CD4-positive, alpha-beta T cell (primary cell): ENCODE measurements at places on chromosomes 12 and 14.

GRCh38 chr14:78902010-78902623, 731.9 kb downstream of the NRXN3 start:
- H3K36me3 ChIP-seq, result no peaks in the 10 kb centered on the region
- no peak overlapping the region for H3K27ac ChIP-seq
- no peaks in the 10 kb centered on the region for H3K4me1 ChIP-seq
- no peaks in the 10 kb centered on the region for H3K27me3 ChIP-seq

GRCh38 chr12:49969027-49969426, 3.7 kb upstream of the AQP6 start:
- H3K36me3 ChIP-seq, result no peaks in the 10 kb centered on the region
- H3K4me1 ChIP-seq, result peaks cover 17% of the 10 kb centered on the region
- peaks cover 29% of the 10 kb centered on the region for H3K27me3 ChIP-seq
- no peak for DNase-seq
- no peak overlapping the region for H3K27ac ChIP-seq

GRCh38 chr14:32980178-32980901, 41.7 kb downstream of the NPAS3 start:
- H3K4me3 ChIP-seq, result no peak overlapping the region
- no peaks in the 10 kb centered on the region for H3K4me1 ChIP-seq
- no peak overlapping the region for H3K27ac ChIP-seq
- no peaks in the 10 kb centered on the region for H3K27me3 ChIP-seq
- no peaks in the 10 kb centered on the region for H3K36me3 ChIP-seq

- H3K27me3 ChIP-seq, result no peaks in the 10 kb centered on the region
- no peak overlapping the region for H3K4me3 ChIP-seq
- H3K4me1 ChIP-seq, result no peaks in the 10 kb centered on the region
- no peak for DNase-seq
Observed at GRCh38 chr14:30532264-30532663, 26.7 kb upstream of the G2E3 start.

DNA sequence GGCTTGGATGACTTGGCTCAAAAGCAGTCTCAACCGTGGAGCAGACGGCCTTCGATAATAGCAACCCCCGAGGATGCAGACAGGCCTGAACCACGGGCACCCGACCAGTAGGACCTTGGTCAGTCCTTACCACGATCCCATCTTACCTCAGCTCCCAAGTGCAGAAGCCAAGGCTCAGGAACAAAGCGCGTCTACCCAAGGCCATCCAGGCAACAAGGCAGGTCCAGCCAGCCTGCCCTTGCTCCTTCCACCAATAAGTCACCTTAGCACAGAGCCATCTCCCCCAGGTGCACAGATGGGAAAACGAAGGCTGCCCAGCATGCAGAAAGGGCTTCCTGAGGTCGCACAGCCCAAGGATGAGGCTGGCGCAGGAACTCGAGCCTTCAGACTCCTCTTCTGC, 77.3 kb downstream of the BCL11B start:
- DNase-seq, result no peak
- peak overlapping the region; percentile 81 for H3K27ac ChIP-seq
- peaks cover 56% of the 10 kb centered on the region for H3K36me3 ChIP-seq

- no peak overlapping the region for H3K27ac ChIP-seq
- no peak overlapping the region for H3K4me3 ChIP-seq
- H3K4me1 ChIP-seq, result no peaks in the 10 kb centered on the region
Observed at GRCh38 chr14:31752867-31753661, 191.9 kb downstream of the NUBPL start.

- DNase-seq, result no peak
- no peak overlapping the region for H3K27ac ChIP-seq
- peaks cover 5% of the 10 kb centered on the region for H3K27me3 ChIP-seq
- H3K4me1 ChIP-seq, result no peaks in the 10 kb centered on the region
Observed at GRCh38 chr12:131355361-131356245, 355.3 kb upstream of the SFSWAP start.

DNA sequence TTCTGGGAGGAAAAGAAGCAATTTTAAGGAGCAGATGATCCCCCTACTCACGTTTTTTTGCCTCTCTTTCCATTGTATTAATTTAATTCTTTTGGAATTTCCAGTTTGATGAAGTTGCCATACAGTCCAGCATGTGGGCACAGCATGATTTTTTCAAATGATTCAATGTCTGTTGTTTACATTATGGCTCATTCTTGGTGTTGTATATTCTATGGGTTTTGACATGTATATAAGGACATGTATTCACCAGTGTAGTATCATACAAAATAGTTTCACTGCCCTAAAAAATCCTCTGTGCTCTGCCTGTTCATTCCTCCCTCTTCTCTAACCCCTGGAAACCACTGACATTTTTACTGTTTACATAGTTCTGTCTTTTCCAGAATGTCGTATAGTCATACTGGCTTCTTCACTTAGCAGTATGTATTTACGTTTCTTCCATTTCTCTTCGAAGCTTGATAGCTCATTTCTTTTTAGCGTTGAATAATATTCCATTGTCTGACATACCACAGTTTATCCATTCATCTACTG, 13.3 kb upstream of the KLHDC2 start:
- no peak for DNase-seq
- no peak overlapping the region for H3K4me3 ChIP-seq
- no peaks in the 10 kb centered on the region for H3K36me3 ChIP-seq
- H3K27ac ChIP-seq, result no peak overlapping the region
- no peaks in the 10 kb centered on the region for H3K4me1 ChIP-seq

DNA sequence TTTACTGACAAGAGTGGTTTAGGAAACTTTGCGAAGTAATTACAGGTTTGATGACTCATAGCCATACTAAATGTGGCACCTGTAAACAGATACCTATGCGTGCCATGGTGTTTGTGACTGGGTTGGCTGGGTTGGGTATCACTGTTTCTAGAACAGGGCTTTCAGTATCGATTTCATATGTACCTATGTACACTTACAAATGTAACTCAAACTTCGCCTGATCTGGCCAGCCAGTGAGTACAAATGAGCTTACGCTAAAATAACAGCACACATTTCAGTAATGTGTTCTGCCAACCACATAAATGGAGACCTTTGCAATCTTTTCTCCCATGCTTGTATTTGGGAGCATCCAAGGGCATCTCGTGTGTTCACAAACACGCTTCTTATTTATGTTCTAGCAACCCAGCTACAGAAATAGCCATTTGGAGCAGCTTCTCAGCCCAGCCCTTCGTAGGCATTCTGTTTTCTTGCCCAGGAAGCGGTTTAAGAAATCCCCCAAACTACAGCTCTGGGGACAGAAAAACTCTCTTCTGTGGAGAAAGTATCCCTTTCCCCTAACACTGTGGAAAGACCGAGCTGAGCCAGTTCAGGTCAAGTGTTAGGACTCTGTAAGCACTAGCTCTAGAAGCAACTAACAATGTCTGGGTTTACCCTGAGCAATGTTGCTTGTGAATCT, 42.3 kb upstream of the MDM1 start:
- H3K4me1 ChIP-seq, result peaks cover 31% of the 10 kb centered on the region
- H3K36me3 ChIP-seq, result no peaks in the 10 kb centered on the region
- no peak overlapping the region for H3K4me3 ChIP-seq
- no peak overlapping the region for H3K27ac ChIP-seq
- H3K27me3 ChIP-seq, result no peaks in the 10 kb centered on the region

GRCh38 chr12:10497602-10498001, 8.1 kb upstream of the EIF2S3B start:
- H3K4me1 ChIP-seq, result no peaks in the 10 kb centered on the region
- no peak for DNase-seq
- no peaks in the 10 kb centered on the region for H3K27me3 ChIP-seq
- no peak overlapping the region for H3K4me3 ChIP-seq
- no peaks in the 10 kb centered on the region for H3K36me3 ChIP-seq
- no peak overlapping the region for H3K27ac ChIP-seq

DNA sequence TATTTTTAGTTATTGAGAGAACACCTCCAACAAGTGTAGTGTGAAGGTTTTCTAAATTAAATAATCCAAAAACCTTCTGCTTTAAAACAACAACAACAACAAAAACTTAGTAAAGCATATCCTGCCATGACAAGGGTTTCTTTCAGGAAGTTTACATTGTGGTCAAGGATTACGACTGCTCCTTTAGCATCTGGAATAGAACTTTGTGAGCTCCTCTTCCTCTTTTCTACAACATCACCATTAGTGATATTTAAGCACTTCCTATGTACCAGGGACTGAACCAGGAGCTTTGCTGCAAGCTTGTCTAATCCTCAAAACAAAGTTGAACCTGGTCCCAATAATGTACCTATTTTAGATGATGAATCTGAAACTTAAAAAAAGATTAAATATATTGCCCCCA, 315.4 kb upstream of the KITLG start:
- H3K27ac ChIP-seq, result no peak overlapping the region
- H3K36me3 ChIP-seq, result no peaks in the 10 kb centered on the region
- H3K4me1 ChIP-seq, result no peaks in the 10 kb centered on the region
- no peaks in the 10 kb centered on the region for H3K27me3 ChIP-seq
- H3K4me3 ChIP-seq, result no peak overlapping the region
- DNase-seq, result no peak

- H3K27me3 ChIP-seq, result no peaks in the 10 kb centered on the region
- H3K4me3 ChIP-seq, result no peak overlapping the region
- DNase-seq, result peak; percentile 80
- no peaks in the 10 kb centered on the region for H3K4me1 ChIP-seq
- no peaks in the 10 kb centered on the region for H3K36me3 ChIP-seq
Observed at GRCh38 chr12:116066381-116067230, 210.9 kb downstream of the MED13L start.

GRCh38 chr14:56135668-56136067, 17.5 kb downstream of the PELI2 start:
- H3K27ac ChIP-seq, result no peak overlapping the region
- peaks cover 8% of the 10 kb centered on the region for H3K4me1 ChIP-seq
- H3K27me3 ChIP-seq, result no peaks in the 10 kb centered on the region
- H3K4me3 ChIP-seq, result no peak overlapping the region
- H3K36me3 ChIP-seq, result no peaks in the 10 kb centered on the region

- H3K4me1 ChIP-seq, result peaks cover 16% of the 10 kb centered on the region
- H3K27ac ChIP-seq, result no peak overlapping the region
- no peak for DNase-seq
- H3K4me3 ChIP-seq, result no peak overlapping the region
- H3K36me3 ChIP-seq, result no peaks in the 10 kb centered on the region
Observed at GRCh38 chr12:113130457-113131135, 5.0 kb downstream of the RASAL1 start.

- peak within 1 kb of the TSS; percentile 80 for H3K4me3 ChIP-seq
- peaks cover 25% of the 10 kb centered on the region for H3K36me3 ChIP-seq
- DNase-seq, result no peak
- H3K27me3 ChIP-seq, result no peaks in the 10 kb centered on the region
- peaks cover 64% of the 10 kb centered on the region for H3K4me1 ChIP-seq
- H3K27ac ChIP-seq, result peak within 1 kb of the TSS; percentile 75
Observed at GRCh38 chr14:104794993-104795780, at the start of gene AKT1. Gene AKT1, minus strand, starts transcription at chr14:104795748. Its CDS starts 3,105 bp downstream, at chr14:104792643.

DNA sequence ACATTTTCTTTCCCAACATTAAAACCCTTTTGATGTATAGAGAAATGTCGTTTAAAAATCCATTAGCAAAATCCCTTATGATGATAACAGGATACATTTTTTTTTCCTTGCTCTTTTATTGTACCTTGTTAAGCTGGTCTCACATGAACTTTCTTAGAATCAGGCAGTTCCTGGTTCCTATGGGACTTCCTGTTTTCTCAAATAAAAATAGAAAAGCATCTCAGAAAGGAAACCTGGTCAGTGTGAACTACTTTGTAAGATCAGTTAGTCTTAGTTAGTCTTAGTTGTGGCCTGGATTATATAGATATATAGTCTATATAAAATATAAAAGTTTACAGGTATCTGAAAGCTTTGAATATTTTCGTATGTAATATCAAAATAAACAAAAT, 40.3 kb downstream of the LEMD3 start:
- no peaks in the 10 kb centered on the region for H3K4me1 ChIP-seq
- no peak for DNase-seq
- H3K4me3 ChIP-seq, result no peak overlapping the region
- no peaks in the 10 kb centered on the region for H3K36me3 ChIP-seq
- no peaks in the 10 kb centered on the region for H3K27me3 ChIP-seq

GRCh38 chr14:106679776-106680175, 1153.4 kb downstream of the TMEM121 start:
- H3K36me3 ChIP-seq, result no peaks in the 10 kb centered on the region
- no peak overlapping the region for H3K27ac ChIP-seq
- no peak overlapping the region for H3K4me3 ChIP-seq
- H3K4me1 ChIP-seq, result peaks cover under 1% of the 10 kb centered on the region

- peak within 1 kb of the TSS; percentile 67 for H3K4me3 ChIP-seq
- peak within 1 kb of the TSS; percentile 76 for H3K27ac ChIP-seq
- DNase-seq, result peak; percentile 75
- H3K36me3 ChIP-seq, result peaks cover 20% of the 10 kb centered on the region
- peaks cover 69% of the 10 kb centered on the region for H3K4me1 ChIP-seq
Observed at GRCh38 chr14:75522224-75522982, at the start of gene BATF. Gene BATF, plus strand, starts transcription at chr14:75522469. Its CDS starts 214 bp downstream, at chr14:75522683.

GRCh38 chr14:105863296-105864108, 337.1 kb downstream of the TMEM121 start:
- no peaks in the 10 kb centered on the region for H3K36me3 ChIP-seq
- peaks cover 8% of the 10 kb centered on the region for H3K27me3 ChIP-seq
- no peak for DNase-seq
- H3K4me1 ChIP-seq, result peaks cover 35% of the 10 kb centered on the region
- H3K4me3 ChIP-seq, result no peak overlapping the region

DNA sequence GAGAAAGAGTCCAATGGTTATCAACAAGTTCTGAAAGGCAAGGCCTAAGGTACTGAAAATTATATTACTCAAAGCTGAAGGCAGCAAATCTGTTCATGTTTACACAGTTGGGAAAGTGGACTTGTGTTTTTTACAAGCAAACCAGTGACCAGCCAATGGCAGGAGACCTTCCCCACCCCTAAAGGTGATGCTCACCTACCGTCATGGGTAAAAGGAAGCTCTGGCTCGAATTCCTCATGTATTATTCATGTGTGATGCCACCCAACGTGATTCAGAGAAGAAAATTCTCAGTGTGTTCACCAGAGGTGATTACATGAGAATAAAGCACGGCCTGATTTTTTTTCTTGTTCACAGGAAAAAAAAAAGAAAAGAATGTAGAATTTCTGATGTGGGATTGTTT, 1161.2 kb upstream of the SEL1L start:
- H3K4me1 ChIP-seq, result no peaks in the 10 kb centered on the region
- no peaks in the 10 kb centered on the region for H3K36me3 ChIP-seq
- no peak for DNase-seq
- H3K4me3 ChIP-seq, result no peak overlapping the region

GRCh38 chr12:1776170-1776921, 44.0 kb upstream of the LRTM2 start:
- no peaks in the 10 kb centered on the region for H3K4me1 ChIP-seq
- H3K36me3 ChIP-seq, result peaks cover 43% of the 10 kb centered on the region
- no peak overlapping the region for H3K27ac ChIP-seq
- H3K4me3 ChIP-seq, result no peak overlapping the region

- no peak overlapping the region for H3K27ac ChIP-seq
- H3K36me3 ChIP-seq, result no peaks in the 10 kb centered on the region
- H3K27me3 ChIP-seq, result peaks cover 38% of the 10 kb centered on the region
- DNase-seq, result no peak
Observed at GRCh38 chr12:107779077-107779831, 4.8 kb downstream of the ASCL4 start.
